CD4-positive, alpha-beta T cell treated with Interleukin-15 for 4 hours (primary cell): ENCODE measurements at places on chromosomes 1 and 21.

- no peak for DNase-seq
These were observed 83.2 kb downstream of the EPS15 start for GRCh38 chr1:51435878-51436277.

DNA sequence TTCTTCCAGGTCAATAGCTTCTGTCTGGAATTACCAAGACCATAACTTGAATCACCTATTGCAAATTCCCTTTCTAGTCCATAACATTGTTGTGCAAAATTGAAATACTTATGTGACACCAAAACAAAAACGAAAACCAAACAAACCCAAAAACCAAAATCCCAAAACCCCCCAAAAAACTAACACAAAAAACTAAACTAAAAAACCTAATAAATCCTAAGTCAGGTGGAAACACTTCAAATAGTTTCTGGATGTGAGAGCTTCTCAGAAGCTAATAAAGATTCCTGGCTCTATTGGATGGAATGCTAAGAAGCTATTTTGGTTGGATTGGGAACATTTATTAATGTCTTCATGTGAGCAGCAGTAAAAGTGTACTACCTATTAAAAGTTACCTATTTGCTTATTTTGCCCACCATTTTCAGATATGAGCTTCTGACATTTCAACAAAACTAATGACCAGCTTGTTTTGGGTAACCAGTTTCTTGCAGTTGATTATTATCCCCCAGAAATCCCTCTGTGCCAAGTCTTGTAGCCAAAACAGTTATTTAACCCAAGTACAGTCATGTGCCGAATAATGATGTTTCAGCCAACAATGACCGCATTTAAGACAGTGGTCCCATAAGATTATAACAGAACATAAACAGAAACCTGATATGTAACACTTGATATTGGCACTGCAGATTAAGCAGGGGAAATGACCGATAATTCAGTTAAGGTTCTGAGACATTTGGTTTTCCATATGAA lies 76.4 kb downstream of the LTN1 start:
- DNase-seq = no peak

- DNase-seq = no peak
These were observed 35.6 kb downstream of the MEF2D start for GRCh38 chr1:156464825-156465452.

DNA sequence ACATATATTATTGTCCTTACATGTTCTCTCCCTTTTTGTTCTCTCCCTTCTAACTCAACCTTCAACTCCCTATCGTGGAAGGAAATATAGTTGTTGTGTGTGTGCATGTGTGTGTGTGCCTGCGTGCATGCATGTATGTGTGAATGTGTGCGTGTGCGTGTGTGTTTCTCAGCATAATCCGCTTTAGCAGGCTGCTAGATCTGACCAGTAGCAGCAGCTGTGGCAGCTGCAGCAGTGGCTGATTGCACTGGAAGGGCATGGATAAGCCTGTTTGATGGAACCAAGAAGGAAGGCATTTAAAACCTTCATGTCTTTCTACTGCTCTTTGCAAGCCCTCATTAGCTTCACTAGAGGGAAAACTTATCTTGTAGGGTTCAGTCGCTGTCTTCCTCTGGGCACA lies 65.6 kb upstream of the IRF2BP2 start:
- DNase-seq = no peak

DNA sequence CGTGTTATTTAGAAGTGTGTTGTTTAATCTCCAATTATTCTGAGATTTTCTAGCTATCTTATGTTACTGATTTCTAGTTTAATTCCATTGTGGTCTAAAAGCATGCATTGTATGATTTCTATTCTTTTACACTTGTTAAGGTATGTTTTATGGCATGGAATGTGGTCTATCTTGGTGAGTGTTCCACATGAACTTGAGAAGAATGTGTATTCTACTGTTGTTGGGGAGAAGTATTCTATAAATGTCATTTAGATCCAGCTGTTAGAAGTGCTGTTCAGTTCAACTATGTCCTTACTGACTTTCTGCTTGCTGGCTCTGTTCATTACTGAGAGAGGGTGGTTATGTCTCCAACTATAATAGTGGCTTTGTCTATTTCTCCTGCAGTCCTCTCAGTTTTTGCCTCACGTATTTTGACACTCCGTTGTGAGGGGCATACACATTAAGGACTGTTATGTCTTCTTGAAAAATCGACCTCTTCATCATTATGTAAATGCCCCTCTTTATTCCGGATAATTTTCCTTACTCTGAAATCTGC lies 12.0 kb upstream of the PLA2G5 start:
- DNase-seq = no peak

- no peak for DNase-seq
These were observed 8.6 kb downstream of the CLSTN1 start for GRCh38 chr1:9815150-9815549.

GRCh38 chr1:101520302-101520701 lies 283.5 kb downstream of the S1PR1 start:
- peak; percentile 19 for DNase-seq

DNA sequence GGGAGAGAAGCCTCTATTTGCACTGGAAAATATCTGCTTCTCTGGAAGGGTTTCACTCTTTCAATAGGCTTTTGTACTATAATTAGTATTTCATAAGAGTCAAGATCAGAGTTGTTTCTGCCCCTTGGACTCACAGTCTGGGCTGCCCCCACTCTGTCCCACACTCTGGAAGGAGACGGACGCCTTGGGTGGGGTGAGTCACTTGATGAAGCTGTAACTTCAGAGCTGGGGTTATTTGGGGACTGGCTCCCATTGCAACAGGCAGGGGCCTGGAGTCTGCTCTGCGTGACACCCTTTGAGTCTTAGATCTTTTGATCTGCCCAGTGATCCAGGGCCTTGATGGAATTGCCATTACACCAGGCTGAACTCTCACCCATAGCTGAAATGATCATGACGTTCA lies 4.0 kb upstream of the KCNA10 start:
- no peak for DNase-seq

- DNase-seq = no peak
These were observed 23.1 kb downstream of the WNT4 start for GRCh38 chr1:22119626-22120468.

GRCh38 chr1:200355801-200356200 lies 54.0 kb downstream of the ZNF281 start:
- DNase-seq = no peak

GRCh38 chr1:217078078-217078690 lies 355.0 kb upstream of the ESRRG start:
- no peak for DNase-seq

DNA sequence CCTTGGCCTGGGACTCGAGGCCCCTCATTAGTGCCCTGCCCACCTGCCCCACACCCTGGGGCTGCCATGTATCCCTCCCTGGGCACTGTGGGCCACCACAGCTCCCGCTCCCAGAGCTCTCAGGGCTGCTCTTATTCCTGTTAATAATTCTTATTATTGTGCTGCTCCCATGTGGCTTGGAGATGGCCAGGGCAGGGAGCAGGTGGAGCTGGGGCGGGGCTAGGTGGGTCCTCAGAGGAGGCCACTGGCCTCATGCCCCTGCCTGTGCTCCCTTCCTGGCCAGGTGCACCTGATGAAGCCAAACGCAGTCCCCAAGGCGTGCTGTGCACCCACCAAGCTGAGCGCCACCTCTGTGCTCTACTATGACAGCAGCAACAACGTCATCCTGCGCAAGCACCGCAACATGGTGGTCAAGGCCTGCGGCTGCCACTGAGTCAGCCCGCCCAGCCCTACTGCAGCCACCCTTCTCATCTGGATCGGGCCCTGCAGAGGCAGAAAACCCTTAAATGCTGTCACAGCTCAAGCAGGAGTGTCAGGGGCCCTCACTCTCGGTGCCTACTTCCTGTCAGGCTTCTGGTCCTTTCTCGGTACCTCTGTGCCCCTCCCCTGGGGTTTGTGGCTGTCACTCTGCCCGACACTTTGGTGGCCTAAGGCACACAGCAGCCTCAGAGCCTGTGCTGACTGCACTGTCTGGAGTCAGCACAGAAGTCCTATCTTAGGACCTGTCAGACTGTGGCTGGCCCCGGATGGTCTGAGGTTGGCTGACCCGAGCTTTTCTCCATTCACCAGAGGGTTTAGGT lies 34.1 kb downstream of the BMP8A start:
- peak; percentile 61 for DNase-seq

DNA sequence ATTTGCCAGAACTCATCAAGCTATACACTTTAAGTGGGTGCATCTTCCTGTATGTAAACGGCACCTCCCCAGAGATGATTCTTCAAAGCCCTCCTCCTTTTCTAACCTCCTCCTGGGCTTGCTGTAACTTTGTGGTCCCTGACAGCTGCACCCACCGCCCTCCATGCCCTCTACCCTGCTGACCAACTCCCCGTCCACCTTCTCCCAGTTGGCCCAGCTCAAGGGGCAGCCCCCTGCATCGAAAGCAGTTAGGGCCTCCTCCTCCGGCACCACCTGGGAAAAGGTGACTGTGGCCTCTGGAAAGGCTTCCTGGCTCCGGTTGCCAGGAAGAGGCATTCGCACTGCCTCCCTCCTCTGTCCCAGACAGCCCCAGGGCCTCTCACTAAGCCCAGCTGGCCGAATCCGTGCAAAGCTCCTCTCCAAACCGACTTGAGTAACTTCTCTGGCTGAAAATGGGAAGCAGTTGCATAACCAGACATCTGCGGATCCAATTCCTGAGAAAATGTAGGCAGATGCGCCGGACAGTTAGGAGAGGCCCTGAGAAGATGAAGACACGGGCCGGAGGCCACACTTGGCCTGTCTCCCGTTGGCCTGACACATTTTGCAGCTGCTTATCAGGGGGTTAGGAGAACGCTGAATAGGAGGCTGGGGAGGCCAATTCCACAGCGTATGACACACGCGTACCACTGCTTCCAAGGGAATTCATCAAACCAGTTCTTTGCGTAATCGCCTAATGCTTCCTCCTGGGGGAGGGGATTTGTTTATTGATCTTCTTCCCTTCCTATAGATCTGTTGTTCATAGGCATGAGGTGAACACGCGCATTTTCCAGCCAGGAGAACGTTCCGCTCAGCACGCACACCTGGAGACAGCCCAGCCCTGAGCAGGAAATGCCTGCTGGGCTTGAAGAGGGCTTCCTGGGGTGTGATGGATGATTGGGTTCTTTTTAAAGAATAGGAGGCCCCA lies 48.7 kb upstream of the COL6A2 start:
- no peak for DNase-seq

DNA sequence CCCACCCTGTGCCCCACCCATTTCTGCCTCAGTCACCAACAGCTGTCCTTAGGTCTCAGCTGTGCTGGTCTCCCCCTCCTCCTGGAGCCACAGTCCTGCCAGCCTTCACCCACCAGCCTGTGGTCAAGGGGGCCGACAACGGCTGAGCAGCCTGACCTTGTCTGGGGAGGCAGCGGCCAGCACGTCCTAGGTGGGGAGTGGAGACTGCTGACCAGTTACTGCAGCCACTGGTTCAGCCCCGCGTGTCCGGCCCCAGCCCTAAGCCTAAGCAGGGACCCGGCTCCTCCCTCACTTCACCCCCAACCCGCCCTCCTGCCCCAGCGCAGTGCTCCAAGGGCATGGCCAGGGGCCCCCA lies 79.2 kb downstream of the MORN1 start:
- DNase-seq = no peak

DNA sequence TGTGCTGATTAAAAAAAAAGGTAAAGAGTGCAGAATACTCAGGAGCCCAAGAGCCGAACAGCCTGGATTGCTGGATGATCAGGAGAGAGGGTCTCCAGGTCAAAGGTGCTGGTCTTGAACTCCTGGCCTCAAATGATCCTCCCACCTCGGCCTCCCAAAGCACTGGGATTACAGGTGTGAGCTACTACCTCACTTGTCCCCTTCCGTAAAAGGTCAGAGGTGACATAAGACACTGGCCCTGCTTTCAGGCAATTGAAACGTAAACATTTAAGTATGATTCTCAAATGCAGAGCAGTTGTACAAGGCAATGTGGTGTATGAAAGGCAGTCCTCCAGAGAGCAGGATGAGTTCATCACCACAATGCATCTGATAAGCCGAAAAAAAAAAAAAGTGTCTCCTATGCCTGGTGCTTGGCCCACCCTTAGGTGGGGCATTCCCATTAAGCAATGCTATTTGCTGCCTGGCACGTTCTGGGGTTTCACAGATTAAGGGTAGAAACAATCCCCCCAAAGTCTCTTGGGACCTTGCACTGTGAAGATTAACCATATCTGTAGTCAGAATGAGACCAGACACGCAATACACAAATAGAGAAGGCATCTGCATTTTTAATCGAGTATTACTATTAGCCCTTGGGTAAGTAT lies 47.7 kb downstream of the PARP1 start:
- DNase-seq = no peak

DNA sequence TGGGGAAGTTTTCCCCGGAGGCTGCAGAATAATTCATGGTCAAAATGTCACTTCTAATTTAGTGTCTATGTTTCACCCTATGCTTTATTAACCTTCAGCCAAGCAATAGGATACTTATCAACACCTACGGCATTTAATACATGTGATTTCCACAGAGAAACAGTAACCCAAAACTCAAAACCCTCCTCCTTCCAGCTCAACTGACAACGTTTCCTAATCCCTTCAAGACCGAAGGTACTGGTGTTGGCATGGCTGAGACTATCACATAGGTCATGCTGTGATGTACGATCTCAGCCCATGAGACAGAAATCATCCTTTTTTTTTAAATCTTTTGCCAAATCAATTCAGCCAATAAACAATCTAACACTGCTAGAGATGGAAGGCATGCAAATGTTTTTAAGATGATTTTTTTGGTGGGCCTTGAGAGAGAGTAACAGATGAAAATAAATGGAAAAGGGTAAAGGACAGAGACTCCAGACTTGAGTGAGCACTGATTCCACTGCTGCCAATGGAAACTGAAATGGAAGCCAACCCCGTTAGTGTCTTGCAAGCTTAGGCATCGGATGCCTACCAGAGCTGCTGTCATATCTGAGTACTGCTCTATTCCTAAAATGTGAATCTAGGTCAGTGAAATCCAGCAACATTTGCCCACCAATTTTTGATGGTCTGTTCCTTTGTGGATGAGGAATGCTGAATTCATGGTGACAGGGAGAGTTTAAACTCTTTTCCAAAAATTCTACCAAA lies 63.4 kb upstream of the BCL10 start:
- no peak for DNase-seq

GRCh38 chr1:26431979-26432695 lies at the start of gene DHDDS:
TSS of gene DHDDS (plus strand) at chr1:26432321. CDS start at chr1:26432946, 625 bp downstream.
- DNase-seq = peak; percentile 98

- no peak for DNase-seq
These were observed 21.5 kb upstream of the FMN2 start for GRCh38 chr1:240070188-240070587.
